CD4-positive, alpha-beta T cell (primary cell): ENCODE measurements at places on chromosomes 3 and 15.

DNA sequence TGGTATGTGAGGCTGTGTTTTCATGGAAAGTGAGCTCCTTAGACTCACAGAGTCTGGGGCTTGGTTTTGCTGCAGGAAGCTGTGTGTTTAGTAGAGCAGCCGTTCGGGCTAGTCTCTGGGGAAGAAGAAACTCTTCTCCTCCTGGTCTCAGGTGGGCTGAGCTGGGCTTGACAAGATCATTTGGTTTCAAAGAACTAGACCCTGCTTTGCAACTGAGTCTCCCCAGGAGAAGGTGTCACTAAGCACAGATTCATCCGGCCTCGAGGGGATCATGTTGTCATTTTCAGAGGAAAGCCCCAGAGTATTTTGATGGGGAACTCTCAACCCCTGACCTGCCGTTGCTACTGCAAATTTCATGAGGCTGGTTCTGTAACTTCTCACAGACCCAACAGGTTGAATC lies 188.5 kb downstream of the FAM43A start:
- DNase-seq = no peak

GRCh38 chr3:23330568-23330967 lies 127.4 kb downstream of the UBE2E2 start:
- no peak for DNase-seq

DNA sequence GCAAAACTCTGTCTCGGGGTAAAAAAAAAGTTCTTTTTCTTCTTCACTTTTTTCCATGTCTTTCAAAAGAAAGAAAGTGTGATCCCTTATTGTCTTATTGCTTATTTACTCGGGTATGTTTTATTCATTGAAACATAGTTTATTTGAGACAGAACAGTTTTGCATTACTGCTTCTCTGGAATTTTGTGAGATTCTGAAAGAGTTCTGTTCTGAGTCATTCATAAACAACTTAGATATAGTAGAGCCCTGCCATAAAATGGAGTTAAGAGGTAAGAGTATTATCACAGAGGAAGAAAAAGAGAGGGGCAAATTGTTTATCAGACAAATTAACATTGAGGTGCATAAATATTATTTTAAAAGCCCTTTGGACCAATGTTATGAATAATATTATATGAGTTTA lies 522.2 kb downstream of the ROBO2 start:
- no peak for DNase-seq

DNA sequence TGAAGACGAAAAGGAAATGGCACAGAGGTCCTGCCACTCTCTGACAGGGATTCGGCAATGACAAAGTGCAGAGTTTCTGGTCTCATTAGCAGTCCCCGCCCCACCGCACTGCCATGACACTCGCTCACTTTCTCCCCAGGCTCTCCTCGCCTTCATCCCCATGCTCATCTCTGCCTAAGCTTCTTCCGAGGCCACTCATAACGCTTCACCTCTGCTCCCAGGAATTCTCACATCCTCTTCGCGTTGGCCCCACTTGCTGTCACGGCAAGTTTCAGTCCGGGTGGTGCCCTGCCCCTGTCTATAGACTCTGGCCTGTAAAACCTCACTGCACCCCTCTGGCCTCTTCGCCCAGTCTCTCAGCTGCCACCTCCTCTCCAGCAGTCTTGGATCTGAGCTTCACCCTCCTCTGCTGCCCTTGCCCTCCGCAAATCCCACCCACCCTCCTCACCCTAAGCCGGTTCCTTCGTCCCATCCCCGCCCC lies 654 bp downstream of the RUBCN start:
- DNase-seq = peak; percentile 31
